GM23248 (cell line): ENCODE measurements at places on chromosomes 11 and 22.

- no peaks in the 10 kb centered on the region for H3K36me3 ChIP-seq
- H3K27me3 ChIP-seq, result no peaks in the 10 kb centered on the region
- peak; percentile 92 for DNase-seq
- H3K27ac ChIP-seq, result no peak overlapping the region
- peaks cover 21% of the 10 kb centered on the region for H3K4me1 ChIP-seq
Observed at GRCh38 chr11:69463181-69463994, 18.1 kb upstream of the LINC01488 start.

DNA sequence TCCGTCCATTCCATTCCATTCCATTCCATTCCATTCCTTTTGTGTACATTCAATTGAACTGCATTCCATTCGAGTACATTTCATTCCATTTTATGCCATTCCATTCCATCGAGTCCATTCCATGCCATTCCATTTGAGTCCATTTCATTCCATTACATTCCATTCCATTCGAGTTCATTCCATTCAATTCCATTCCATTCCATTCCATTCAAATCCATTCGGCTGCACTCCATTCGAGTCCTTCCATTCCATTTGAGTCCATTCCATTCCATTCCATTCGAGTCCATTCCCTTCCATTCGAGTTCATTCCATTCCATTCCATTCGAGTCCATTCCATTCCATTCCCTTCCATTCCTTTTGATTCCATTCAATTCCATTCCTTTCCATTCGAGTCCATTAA, 4800.6 kb upstream of the OR11H1 start:
- no peak overlapping the region for H3K4me3 ChIP-seq
- no peaks in the 10 kb centered on the region for H3K36me3 ChIP-seq
- H3K27me3 ChIP-seq, result no peaks in the 10 kb centered on the region
- no peak for DNase-seq

- no peaks in the 10 kb centered on the region for H3K36me3 ChIP-seq
- no peak overlapping the region for H3K4me3 ChIP-seq
- H3K4me1 ChIP-seq, result no peaks in the 10 kb centered on the region
Observed at GRCh38 chr11:74524978-74525377, 31.5 kb upstream of the LIPT2 start.

DNA sequence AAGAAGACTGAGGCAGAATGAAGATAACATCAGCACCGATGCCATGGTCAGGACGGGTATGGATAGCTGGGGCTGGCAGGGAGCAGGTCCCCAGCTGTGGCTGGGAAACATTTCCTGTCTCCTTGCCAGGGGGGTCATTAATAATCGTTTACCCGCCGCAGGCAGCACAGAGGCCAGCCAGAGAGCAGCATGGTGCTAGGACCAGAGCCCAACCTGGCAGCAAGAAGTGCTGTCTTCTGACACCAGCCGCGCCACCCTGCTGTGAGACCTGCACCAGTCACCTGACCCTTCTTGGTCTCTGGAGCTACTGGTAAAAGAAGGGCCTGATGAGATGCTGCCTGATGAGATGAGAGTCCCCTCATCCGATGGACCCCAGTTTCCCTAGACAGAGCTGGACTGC, 36.3 kb downstream of the PDE2A start:
- no peak overlapping the region for H3K27ac ChIP-seq
- H3K4me3 ChIP-seq, result no peak overlapping the region
- H3K36me3 ChIP-seq, result no peaks in the 10 kb centered on the region
- H3K27me3 ChIP-seq, result peaks cover 23% of the 10 kb centered on the region

DNA sequence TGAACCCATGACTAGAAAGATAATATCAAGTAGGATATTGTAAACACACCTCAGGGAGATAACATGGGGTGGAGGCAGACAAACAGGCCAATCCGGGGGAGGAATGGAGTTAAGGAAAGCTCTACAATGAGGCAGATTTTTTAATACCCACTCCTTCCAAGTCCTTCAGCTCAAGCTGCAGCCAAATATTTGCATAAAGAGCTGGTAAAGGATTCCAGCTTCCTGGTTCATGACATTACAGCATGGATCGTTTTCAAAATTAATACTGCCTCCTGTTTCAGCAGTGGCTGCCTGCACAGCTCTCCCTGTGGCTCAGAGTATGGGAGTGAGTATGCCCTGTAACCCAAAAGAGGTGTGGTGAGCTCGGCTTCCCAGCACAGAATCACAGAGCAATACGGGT, 5.1 kb downstream of the POU2AF3 start:
- H3K36me3 ChIP-seq, result no peaks in the 10 kb centered on the region
- peaks cover 51% of the 10 kb centered on the region for H3K27me3 ChIP-seq
- H3K27ac ChIP-seq, result no peak overlapping the region

GRCh38 chr11:121460941-121461514, 8.3 kb upstream of the SORL1-AS1 start:
- H3K36me3 ChIP-seq, result no peaks in the 10 kb centered on the region
- no peak overlapping the region for H3K4me3 ChIP-seq
- 0 out of 2 replicates have a peak, but pooled peaks cover 12% of the 10 kb centered on the region for H3K27me3 ChIP-seq
- no peak overlapping the region for H3K27ac ChIP-seq
- H3K4me1 ChIP-seq, result peaks cover 19% of the 10 kb centered on the region
- no peak for DNase-seq

GRCh38 chr11:75492181-75492820, 33.4 kb downstream of the GDPD5 start:
- H3K36me3 ChIP-seq, result no peaks in the 10 kb centered on the region
- no peak for DNase-seq
- H3K27me3 ChIP-seq, result no peaks in the 10 kb centered on the region
- H3K4me3 ChIP-seq, result no peak overlapping the region
